CD8-positive, alpha-beta memory T cell (primary cell): ENCODE measurements at places on chromosomes 4 and X. TPM values are rescaled to one million over a fixed set of nuclear protein-coding genes. Genes with fewer than 3 reads are reported as not detected.

The GAGE12H gene
- not detected for total RNA-seq

- no peak for DNase-seq
- no peaks in the 10 kb centered on the region for H3K36me3 ChIP-seq
- no peaks in the 10 kb centered on the region for H3K27me3 ChIP-seq
- no peak overlapping the region for H3K4me3 ChIP-seq
- H3K4me1 ChIP-seq: no peaks in the 10 kb centered on the region
Measured at GRCh38 chr4:101269682-101270081, 77.6 kb downstream of the PPP3CA start.

The TMEM271 gene
- total RNA-seq: not detected

DNA sequence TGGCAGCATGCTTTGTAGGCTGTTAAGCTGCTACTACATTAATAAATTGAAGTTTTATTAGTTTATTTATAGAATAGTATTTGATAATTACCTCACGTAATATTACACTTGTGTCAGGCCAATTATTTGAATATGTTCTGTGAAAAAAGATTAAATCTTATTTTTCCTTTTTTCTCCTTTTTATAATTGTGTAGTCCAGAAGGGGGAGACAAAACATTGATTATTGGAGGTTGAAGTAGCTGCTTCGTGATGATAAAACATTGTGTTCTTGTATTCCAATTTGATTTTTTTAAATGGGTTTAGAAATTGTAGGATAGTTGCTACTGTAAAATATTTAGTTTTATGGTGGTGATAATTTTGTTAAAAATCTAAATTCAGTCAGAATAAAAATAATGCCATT, 85.7 kb downstream of the DIAPH2 start:
- H3K36me3 ChIP-seq: no peaks in the 10 kb centered on the region
- no peaks in the 10 kb centered on the region for H3K27me3 ChIP-seq
- H3K4me3 ChIP-seq: no peak overlapping the region
- no peak for DNase-seq
- H3K27ac ChIP-seq: no peak overlapping the region

The GRPEL1 gene
- 94.5 TPM for total RNA-seq
